ENCODE measurements at places on chromosomes 7 and 10.

DNA sequence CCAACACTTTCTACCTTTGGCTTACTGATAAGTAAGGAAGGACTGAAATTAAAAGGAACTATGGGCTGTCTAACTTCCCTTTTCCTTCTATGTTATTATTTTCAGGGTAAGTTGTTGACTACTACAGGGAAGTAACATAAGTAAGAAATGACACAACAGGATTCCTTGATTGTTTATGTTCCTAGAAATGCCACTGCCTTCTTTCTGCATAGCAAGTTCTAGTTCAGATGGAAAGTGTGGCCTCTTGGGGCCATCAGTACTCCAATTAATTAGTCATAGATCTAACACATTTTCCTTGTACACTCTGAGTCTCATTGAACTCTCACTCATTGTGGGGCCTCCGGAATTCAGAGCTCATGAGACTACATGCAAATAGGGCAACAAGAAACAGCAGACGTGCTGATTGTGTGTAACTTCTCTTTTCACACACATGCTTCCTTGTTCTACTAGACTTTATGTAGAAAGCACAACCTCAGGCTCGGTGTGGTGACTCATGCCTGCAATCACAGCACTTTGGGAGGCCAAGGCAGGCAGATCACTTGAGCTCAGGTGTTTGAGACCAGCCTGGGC is 35.3 kb upstream of the HIBADH start:
- no peak for DNase-seq

GRCh38 chr10:44971935-44972757 is 6.5 kb downstream of the DEPP1 start:
- DNase-seq, result no peak

DNA sequence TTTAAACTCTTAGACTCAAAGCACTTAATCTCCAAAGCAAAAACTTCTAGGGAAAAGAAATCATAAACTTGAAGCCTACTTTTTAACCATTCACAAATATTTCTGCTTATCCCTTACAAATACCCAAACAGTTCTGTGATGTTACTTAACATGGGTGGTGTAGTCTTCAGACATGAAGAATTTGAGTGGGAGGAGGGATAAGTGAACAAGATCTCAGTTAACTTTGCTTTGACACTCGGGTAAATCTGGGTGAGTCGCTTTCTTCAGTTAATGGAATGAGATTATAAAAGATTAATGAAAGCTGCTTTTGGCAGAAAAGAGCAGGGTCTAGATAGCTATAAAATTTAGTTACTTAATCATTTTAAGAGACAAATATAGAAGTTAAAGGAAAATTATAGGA is 47.5 kb downstream of the RNF133 start:
- DNase-seq, result no peak

- peak; percentile 60 for DNase-seq
These were observed at the start of gene EPHB6 for GRCh38 chr7:142854372-142855113. TSS of gene EPHB6 (plus strand) at chr7:142855076. CDS start at chr7:142863228, 8,152 bp downstream.

DNA sequence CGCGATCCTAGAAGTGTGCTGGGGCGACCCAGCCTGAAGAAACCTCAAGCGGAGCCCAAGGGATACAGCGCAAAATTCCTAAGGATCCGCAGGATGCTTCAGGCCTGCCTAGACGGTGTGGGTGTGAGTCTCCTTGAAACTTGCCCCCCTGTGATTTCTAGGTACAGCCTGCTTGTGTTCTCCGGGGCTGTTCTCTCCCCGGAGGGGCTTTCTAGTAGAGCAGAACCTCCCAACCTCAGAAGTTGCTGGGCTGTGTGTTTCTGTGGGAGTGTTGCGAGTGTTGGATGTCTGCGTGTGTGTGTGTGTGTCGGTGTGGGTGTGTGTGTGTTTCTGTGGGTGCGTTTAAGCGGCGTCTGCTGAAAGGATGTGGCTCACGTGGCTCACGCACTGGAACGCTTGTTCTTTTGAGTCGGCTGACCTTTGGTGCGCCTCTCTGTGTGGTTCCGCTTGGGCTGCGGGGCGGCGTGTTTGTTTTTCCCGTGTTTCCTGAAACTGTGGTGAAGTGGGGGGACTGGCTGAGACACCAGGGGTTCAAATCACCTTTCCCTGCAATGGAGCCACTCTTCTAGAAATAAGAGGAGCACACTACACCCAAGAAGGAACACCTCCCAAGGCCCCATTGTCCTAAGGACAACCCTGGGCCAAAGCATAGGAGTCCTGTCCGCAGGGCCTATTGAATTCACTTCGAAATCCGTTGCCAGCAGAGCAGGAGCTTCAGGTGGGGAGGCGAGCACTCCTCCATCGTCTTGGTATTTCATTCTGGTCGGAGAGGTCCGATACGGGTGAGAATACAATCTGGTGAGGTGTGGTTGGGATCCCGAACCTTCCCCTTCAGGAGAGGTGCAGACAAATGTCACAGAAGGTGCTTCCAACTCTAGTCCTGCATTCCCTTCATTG is 25.1 kb upstream of the ZNF273 start:
- no peak for DNase-seq

DNA sequence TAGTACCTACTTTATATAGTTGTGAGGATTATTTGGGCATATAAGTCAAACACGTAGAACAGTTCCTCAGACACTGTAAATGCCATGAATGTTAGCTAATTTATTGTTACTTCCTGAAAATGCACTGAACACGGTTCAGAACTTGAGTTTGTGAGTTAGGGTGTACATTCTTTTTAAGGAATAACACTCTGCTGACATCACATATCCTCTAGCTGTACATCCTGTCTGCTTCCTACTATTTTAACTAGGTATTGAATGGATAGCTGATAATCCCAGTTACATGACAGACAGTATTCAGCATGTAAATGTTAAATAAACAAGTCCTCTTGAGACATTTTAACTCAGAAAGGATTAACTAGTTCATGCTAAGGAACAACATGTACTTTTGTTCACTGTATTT is 16.0 kb downstream of the SAMD8 start:
- DNase-seq, result no peak

DNA sequence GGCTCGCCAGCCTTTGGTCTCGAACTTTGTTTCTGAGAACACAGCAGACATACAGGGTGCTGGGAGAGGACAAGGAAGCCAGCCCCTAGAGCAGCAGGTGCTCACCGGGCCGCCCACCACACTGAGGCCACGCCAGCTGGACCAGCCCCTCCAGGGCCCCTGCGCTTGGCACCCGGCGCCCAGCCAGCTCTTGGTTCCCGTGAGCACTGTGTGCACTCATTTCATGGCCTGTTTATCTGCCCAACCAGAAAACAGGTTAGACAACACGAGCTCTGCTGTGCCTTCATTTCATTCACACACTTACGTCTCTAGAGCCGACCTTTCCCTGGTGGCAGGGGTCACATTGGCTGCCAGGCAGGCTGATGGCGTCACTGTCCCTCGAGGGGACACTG is 104.0 kb downstream of the CYTH3 start:
- no peak for DNase-seq

GRCh38 chr10:33142295-33142694 is 184.3 kb upstream of the ITGB1 start:
- no peak for DNase-seq

DNA sequence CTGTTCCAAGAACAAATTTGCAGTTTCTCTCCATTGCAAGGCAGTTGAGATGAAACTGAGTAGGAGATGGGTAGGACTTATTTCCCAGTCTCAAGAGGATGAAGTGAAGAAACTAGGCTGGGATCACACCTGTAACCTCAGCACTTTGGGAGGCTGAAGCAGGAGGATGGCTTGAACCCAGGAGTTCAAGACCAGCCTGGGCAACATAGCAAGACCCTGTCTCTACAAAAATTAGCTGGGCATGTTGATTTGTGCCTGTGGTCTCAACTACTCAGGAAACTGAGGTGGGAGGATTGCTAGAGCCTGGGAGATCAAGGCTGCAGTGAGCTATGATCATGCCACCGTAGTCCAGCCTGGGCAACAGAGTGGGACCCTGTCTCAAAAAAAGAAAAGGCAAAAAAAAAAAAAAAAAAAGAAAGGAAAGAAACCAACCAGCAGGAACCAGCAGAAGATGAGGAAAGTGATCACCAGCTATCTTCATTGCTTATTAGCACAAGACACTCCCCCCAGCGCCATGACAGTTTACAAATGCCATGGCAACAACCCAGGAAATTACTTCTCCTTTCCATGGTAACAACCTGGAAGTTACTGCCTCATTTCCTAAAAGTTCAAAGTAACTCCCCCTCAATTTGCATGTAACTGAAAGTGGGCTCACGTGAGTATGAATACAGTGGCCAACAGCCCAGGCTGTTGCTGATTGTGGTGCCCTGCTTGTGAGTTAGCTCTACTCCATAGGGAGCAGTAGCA is 18.3 kb upstream of the ST8SIA6 start:
- no peak for DNase-seq

DNA sequence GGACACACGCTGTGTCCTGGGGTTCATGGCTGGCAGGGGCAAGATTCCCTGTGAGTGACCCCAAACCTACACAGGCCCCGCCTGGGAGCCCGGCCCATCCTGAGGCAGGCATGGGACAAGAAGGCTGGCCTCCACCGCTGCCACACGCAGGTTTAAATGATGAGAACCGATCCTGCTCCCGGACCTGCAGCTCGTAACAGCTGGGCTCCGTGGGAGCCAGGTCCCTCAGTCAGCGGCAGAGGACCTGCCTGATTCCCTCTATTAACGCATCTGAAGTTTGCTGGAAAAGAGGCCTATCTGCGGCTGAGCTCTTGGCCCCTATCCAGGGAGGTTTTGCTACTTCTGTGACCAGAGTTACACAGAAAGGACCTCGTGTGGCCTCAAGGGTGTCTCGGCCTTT is 112.3 kb downstream of the VIPR2 start:
- DNase-seq, result no peak
